IPS DF 19.7 (cell line): ENCODE measurements at places on chromosomes 4 and X.
A peak's percentile ranks its signal among the peaks of the same experiment; 100 is the strongest.

GRCh38 chr4:81754169-81754568 lies 282.5 kb upstream of the RASGEF1B start:
- DNase-seq = no peak

DNA sequence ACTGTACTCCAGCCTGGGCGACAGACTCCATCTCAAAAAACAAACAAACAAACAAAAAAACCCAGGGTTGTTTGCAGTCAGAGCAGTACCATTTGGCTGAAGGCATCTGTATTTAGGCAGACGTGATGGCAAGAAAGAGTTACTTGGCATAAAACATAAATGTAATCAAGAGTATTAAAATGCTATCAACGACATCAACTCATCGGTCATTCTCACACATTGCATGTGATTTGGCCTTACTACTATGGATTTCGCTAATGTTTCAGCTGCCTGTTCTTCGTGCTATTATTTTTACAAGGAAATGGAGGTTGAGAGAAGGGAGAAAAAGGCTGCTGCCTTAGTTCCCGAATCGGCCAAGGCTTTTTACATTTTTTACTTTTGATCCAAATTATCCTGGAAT lies 15.5 kb upstream of the SMARCA5 start:
- DNase-seq = no peak

DNA sequence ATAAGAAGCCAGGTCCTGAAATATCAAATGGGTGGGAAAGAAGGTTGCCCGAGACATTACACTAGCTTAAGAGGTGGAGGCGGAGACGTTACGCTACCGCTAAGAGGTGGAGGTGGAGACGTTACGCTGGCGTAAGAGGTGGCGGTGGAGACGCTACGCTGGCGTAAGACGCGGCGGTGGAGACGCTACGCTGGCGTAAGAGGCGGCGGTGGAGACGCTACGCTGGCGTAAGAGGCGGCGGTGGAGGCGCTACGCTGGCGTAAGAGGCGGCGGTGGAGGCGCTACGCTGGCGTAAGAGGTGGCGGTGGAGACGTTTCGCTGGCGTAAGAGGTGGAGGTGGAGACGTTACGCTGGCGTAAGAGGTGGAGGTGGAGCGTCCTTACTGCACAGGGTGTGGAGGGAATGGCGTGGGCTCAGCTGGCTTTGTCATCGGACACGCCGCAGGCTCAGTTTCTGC lies 12.8 kb downstream of the CYP4V2 start:
- DNase-seq = no peak

DNA sequence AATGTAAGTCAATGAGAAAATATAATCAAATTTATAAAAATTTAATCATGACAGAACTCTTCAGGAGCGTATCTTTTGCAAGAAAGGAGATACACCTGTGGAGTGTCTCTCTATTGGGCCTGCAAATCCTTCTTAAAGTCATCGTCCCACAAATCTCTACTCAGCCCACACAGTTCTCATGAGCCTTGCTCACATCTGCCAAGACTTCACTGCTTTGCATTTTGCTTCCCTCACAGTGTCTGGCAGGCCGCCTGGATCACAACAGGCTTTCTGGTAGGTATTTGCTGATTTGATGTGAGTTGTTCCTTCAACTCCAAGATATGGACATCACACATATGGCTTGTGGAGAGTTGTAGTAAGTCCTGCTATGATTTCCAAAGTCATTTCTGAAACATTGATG lies 183.1 kb upstream of the ARX start:
- DNase-seq = no peak

DNA sequence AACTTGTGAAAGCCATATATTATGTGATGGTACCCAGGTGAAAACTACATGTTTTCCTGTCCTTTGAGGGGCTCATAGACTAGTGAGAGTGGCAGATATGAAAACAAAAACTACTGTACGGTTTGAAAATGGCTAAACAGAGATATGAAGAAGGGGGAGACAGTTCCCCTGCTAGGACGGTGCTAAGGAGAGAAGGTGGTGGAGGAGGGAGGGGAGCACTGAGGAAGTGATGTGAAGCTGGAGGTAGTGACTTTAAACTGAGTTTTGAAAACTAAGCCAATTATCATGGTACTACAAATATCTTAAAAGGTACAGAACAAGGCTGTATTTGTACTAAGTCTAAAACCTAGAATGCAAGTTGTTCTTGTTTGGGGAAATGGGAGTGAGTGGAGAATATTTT lies 188.3 kb downstream of the ENOX2 start:
- DNase-seq = no peak

DNA sequence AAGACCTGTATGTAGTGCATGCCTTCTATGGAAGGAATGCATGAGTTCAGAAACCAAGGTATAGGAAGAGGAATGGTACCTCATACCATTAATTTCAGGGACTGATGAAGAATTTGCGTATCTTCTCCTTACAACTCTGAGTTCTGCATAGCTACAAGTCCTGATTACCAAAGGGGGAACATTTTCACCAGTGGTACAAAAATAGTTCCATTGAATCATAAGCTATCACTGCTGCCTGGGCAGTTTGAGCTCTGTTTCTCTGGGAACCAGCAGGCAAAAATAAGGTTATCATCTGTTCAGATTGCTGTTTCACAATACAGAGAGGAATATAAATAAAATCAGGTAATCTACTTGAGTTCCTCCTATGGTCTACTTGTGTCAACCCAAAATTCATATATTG lies 77.9 kb upstream of the GNPDA2 start:
- DNase-seq = no peak

- no peak for DNase-seq
These were observed 2002.5 kb upstream of the TENM3 start for GRCh38 chr4:180240670-180241069.

DNA sequence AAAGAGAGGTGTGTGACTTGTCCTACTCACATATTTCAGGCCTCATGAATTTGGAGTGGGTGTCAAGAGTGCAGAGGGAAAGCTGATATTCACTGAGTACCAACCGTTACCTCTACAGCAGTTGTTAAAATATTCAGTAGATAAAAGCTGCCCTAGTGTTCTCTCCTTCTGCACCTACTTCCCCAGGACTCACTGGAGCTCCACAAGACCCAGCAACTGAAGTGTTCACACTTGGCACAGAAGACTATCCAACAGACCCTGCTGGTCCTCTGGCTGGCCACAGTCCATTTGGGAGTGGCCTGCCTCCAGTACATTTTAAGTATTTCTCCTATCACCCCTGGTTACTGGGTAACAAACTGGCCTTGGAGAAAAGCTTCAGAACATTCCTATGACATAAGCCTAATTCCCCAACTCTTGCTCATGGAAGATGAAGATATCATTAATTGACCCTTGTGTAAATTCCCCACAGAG lies 70.8 kb downstream of the PPARGC1A start:
- no peak for DNase-seq

- no peak for DNase-seq
These were observed 642.8 kb upstream of the DIPK2B start for GRCh38 chrX:45843518-45843917.

GRCh38 chrX:101617211-101618191 lies at the start of gene ARMCX6:
Gene ARMCX6, minus strand, starts transcription at chrX:101618000. Its CDS starts 1,380 bp downstream, at chrX:101616620.
- peak; percentile 28 for DNase-seq

GRCh38 chr4:48906206-48907173 lies at the start of gene OCIAD2:
Gene OCIAD2, minus strand, starts transcription at chr4:48906774. Its CDS starts 2,225 bp downstream, at chr4:48904549.
- DNase-seq = peak; percentile 61

DNA sequence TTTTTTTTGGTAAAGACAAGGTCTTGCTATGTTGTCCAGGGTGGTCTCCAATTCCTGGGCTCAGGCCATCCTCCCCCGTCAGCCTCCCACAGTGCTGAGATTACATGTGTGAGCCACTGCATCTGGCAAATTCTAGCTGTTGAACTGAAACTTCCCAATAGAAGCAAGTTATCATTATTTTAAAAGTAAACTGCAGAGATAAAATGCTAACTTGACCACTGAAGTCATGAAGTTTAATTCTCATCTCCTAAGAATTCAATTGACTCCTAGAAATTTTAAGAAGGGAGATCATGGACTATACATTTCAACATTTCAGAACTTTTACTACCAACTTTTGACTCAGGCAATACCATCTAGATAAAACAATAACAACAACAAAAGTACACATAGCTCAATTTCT lies 11.7 kb upstream of the EXOSC9 start:
- no peak for DNase-seq

GRCh38 chr4:142725886-142726285 lies 120.2 kb downstream of the INPP4B start:
- no peak for DNase-seq

- no peak for DNase-seq
These were observed 9.1 kb downstream of the OCRL start for GRCh38 chrX:129549124-129549523.

DNA sequence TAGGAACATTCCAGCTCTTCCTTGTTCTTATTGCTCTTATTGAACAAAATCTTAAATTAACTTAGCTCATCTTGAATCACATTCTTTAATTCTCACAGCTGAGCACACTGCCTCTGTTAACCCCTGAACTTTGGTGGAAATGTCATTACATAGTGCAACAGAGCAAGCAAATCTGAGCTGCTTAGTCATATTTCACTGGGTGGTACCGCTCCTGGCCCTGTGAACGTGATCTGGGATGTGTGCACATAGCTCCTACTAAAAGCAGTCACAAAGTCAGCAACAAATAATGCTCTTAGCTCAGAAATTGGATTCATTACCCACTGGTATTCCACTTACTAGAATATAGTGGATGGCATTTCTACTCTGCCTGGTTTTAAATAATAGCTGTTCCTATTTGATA lies 27.9 kb downstream of the ARHGEF6 start:
- DNase-seq = no peak

GRCh38 chr4:10018818-10019461 lies 2.4 kb downstream of the SLC2A9 start:
- peak; percentile 60 for DNase-seq

GRCh38 chrX:7574325-7574724 lies 268.6 kb upstream of the VCX start:
- no peak for DNase-seq

DNA sequence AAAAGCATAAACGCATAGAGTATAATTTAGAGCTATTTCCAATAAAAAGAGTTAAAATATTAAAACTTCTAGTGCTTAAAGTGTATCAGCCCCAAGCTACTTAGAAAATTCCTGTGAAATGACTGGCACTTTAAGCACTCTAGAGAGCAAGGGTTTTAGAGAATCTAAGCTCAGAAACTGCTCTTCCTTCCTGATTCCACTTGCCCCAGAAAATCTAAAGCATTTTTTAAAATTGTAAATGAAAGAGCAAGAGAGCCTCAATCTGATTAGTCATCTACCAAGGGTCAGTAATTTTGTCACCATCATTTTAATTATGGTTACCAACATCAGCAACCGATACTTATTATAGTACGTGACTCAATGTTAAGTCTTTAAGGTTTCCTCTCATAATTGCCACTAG lies 25.0 kb downstream of the CTPS2 start:
- DNase-seq = no peak

- DNase-seq = no peak
These were observed 41.8 kb downstream of the RPS6KA3 start for GRCh38 chrX:20224814-20225487.

- DNase-seq = no peak
These were observed 14.8 kb downstream of the PDHA1 start for GRCh38 chrX:19358521-19358920.

- DNase-seq = no peak
These were observed 38.7 kb downstream of the GLRB start for GRCh38 chr4:157114671-157115070.

DNA sequence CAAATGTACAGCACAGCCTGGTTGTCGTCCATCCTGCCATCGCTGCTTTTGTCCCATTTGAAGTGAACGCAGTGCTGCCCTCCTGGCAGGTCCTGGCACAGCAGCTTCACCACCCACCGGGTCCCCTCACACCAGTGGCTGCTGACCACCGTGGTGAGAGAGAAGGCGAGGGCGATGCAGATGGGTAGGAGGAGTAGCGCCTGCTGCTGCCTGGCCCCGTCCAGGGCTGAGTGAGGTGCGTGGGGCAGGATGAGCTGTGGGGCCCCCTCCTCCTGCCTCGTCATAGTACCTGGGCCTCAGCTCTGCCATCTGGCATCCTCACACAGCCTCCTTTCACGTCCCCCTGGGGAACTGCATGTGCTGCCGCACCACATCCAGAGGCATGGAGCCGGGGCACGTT lies 1.8 kb downstream of the DCAF8L2 start:
- no peak for DNase-seq

GRCh38 chr4:147786031-147786430 lies 54.1 kb downstream of the ARHGAP10 start:
- DNase-seq = no peak
